ENCODE measurements at places on chromosomes 13 and 19. TPM values are rescaled to one million over a fixed set of nuclear protein-coding genes. Genes with fewer than 3 reads are reported as not detected.

GRCh38 chr13:49258089-49258796 lies 10.5 kb downstream of the CDADC1 start:
- H3K27me3 ChIP-seq: no peaks in the 10 kb centered on the region
- peak overlapping the region; percentile 47 for H3K4me3 ChIP-seq
- peaks cover 78% of the 10 kb centered on the region for H3K36me3 ChIP-seq
- DNase-seq: no peak
- H3K4me1 ChIP-seq: no peaks in the 10 kb centered on the region

GRCh38 chr19:18449552-18449951 lies 11.6 kb upstream of the ISYNA1 start:
- no peaks in the 10 kb centered on the region for H3K27me3 ChIP-seq
- DNase-seq: no peak
- H3K36me3 ChIP-seq: peaks cover 9% of the 10 kb centered on the region
- H3K27ac ChIP-seq: no peak overlapping the region

GRCh38 chr19:45729800-45730290 lies 851 bp downstream of the FBXO46 start:
- no peak for DNase-seq
- no peak overlapping the region for H3K27ac ChIP-seq
- H3K36me3 ChIP-seq: no peaks in the 10 kb centered on the region

DNA sequence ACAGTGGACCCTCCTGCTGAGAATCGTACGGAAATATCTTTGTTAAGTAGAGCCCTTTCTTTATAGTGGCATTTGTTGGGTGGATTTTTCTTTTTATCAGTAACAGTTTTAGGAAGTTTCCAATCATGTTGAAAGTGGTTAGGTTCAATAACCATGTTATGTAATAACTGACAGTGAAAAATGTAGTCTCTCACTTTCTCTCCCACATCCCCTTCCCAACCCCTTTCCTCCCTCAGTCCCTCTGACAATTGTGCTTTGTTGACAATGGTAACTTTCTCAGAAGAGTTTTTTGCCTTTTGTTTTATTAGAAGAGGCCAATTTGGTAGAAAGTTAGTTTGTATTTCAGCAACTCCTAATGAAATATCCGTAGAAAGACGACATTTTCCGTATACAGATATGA lies 77.8 kb upstream of the SLAIN1 start:
- no peaks in the 10 kb centered on the region for H3K27me3 ChIP-seq
- H3K4me1 ChIP-seq: no peaks in the 10 kb centered on the region
- no peak overlapping the region for H3K4me3 ChIP-seq
- no peaks in the 10 kb centered on the region for H3K36me3 ChIP-seq
- H3K27ac ChIP-seq: no peak overlapping the region

DNA sequence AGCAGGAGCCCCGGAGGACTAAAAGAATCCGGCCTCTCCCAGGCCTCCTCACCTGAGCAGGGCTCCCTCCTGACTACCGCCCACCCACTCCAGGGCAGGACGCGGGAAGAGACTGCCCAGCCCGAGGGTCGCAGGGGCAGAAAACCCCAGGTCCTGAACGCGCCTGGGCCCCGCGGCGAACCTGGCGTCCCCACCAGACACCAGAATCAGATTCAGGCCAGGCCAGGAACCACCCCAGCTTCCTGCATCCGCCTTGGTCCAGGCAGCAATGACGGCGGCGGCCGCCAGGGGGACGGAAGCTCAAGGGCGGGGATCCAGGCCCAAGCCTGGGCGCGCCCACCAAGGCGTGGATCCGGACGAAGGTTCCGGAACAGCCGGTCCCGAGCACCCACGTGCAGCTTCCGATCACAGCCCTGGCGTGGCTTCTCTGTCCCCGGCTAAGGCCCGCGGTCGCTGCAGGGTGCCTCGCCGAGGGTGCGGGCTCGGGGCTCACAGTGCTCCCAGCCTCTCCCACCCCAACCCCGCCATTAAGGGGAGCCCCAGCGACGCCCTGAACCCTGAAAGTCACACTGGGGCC lies 3.6 kb downstream of the LGALS7 start:
- no peak overlapping the region for H3K27ac ChIP-seq
- no peaks in the 10 kb centered on the region for H3K4me1 ChIP-seq
- no peaks in the 10 kb centered on the region for H3K27me3 ChIP-seq

GRCh38 chr13:89307278-89307677 lies 1636.1 kb downstream of the SLITRK5 start:
- H3K36me3 ChIP-seq: no peaks in the 10 kb centered on the region
- DNase-seq: no peak
- H3K27me3 ChIP-seq: no peaks in the 10 kb centered on the region
- no peaks in the 10 kb centered on the region for H3K4me1 ChIP-seq
- no peak overlapping the region for H3K27ac ChIP-seq

GRCh38 chr13:23598369-23598768 lies 28.2 kb downstream of the TNFRSF19 start:
- H3K4me1 ChIP-seq: no peaks in the 10 kb centered on the region
- DNase-seq: no peak
- H3K4me3 ChIP-seq: no peak overlapping the region
- H3K36me3 ChIP-seq: no peaks in the 10 kb centered on the region

DNA sequence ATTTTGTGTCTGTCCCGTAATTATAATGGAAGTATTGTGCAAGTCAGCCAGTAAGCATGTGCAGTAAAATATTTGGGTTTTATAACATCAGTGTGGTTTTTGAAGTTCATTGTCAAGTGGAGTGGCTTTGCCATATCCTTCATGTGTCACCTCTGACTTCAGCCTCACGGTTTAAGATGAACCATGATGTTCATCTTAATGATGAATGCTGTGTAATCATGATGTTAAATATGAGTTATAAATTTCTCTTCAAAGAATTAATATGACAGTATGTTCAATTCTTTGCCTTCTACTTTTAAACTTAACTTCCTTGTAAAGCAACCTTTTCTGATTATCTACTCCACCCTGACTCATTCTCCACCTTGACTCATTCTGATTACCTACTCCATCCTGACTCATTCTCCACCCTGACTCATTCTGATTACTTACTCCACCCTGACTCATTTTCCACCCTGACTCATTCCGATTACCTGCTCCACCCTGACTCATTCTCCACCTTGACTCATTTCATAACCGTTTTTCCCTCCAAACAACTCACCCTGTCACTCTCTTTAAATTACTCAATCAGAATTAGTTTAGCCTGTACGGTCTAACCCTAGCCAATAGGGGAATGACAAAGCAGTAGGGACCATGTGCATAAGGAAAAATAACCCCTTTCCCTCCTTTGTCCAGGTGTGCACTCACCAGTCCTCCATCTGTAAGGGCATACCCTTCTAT lies 50.3 kb upstream of the ANKRD10 start:
- H3K4me3 ChIP-seq: no peak overlapping the region
- H3K36me3 ChIP-seq: no peaks in the 10 kb centered on the region
- no peak for DNase-seq

GRCh38 chr13:53112522-53112921 lies 83.9 kb downstream of the OLFM4 start:
- no peaks in the 10 kb centered on the region for H3K4me1 ChIP-seq
- no peak for DNase-seq
- H3K27ac ChIP-seq: no peak overlapping the region
- H3K27me3 ChIP-seq: no peaks in the 10 kb centered on the region

DNA sequence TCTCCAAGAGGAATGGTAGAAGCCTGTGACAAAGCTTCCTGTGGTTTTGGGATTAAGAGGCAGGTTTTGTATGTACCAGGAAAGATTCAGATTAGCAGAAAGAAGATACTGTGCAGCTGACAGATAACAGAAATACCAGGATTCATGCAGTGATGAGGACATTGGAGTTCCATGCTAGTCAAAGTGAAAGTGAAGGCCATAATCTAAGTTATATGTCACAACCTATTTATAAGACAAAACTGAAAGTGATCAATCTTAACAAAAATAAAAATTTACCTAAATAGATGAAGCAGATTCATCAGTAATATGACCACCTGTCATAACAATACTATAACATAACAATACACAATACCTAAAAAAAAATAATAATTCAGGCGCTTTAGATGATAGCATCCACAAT lies 1305.2 kb upstream of the PCDH9 start:
- no peak for DNase-seq
- no peak overlapping the region for H3K4me3 ChIP-seq
- H3K36me3 ChIP-seq: no peaks in the 10 kb centered on the region

DNA sequence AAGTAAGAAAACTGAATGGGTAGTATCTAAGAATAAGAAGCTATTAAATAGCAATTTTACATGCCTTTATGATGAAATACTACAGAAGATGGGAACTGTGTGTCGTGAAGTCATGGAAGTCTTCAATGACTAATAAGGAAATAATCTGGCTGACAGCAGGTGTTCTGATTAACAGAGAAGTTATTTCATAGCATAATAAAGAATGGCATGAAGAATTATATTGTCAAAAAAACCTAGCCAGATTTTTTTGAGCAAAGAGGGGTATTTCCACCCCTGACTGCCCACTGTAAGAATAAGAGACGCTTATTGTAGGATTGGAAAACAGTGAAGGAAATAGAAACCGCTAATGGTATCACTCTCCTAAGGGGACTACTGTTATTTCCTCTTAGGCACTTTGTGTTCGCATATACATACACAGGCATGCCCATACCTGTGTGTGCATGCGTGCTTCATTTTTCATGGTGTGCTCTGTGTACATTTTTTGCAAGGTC lies 318.8 kb downstream of the SHISA2 start:
- H3K27ac ChIP-seq: no peak overlapping the region
- H3K27me3 ChIP-seq: no peaks in the 10 kb centered on the region
- no peaks in the 10 kb centered on the region for H3K4me1 ChIP-seq
- DNase-seq: no peak
- H3K36me3 ChIP-seq: no peaks in the 10 kb centered on the region

DNA sequence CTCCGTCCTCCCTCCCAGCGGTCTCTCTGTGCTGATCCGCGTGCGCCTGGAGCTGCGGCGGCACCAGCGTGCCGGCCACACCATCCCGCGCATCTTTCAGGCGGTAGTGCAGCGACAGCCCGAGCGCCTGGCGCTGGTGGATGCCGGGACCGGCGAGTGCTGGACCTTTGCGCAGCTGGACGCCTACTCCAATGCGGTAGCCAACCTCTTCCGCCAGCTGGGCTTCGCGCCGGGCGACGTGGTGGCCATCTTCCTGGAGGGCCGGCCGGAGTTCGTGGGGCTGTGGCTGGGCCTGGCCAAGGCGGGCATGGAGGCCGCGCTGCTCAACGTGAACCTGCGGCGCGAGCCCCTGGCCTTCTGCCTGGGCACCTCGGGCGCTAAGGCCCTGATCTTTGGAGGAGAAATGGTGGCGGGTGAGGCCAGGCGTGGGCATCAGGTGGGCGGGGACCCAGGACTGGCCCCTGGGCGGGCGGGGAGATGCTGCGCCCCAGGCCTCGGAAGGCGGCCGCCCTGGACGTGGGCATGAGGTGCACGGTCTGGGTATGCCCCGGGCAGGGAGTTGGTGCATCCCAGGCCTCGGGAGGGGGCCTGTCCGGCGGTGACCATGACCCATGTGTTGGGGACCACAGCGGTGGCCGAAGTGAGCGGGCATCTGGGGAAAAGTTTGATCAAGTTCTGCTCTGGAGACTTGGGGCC lies 16.4 kb downstream of the SLC27A1 start:
- H3K4me1 ChIP-seq: peaks cover 4% of the 10 kb centered on the region
- no peak overlapping the region for H3K4me3 ChIP-seq
- no peaks in the 10 kb centered on the region for H3K27me3 ChIP-seq
- no peak overlapping the region for H3K27ac ChIP-seq

DNA sequence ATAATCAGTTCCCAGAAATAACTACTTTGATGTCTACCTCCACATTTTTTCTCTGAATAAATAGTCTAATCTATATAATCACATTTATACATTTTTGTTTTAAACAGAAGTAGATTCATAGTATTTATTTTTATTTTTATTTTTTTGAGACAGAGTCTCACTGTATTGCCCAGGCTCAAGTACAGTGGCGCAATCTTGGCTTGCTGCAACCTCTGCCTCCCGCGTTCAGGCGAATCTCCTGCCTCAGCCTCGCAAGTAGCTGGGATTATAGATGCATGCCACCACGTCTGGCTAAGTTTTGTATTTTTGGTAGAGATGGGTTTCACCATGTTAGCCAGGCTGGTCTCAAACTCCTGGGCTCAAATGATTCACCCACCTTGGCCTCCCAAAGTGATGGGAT lies 16.7 kb downstream of the TM9SF2 start:
- H3K4me3 ChIP-seq: no peak overlapping the region
- peaks cover 4% of the 10 kb centered on the region for H3K36me3 ChIP-seq
- peaks cover 8% of the 10 kb centered on the region for H3K4me1 ChIP-seq
- no peaks in the 10 kb centered on the region for H3K27me3 ChIP-seq
- DNase-seq: peak; percentile 26

GRCh38 chr19:49591731-49592485 lies 926 bp downstream of the PRR12 start:
- no peaks in the 10 kb centered on the region for H3K36me3 ChIP-seq
- H3K4me1 ChIP-seq: peaks cover 16% of the 10 kb centered on the region

- peaks cover 3% of the 10 kb centered on the region for H3K27me3 ChIP-seq
- no peaks in the 10 kb centered on the region for H3K4me1 ChIP-seq
- H3K27ac ChIP-seq: no peak overlapping the region
- no peaks in the 10 kb centered on the region for H3K36me3 ChIP-seq
Observed at GRCh38 chr19:31641591-31641990, 292.4 kb upstream of the TSHZ3 start.

DNA sequence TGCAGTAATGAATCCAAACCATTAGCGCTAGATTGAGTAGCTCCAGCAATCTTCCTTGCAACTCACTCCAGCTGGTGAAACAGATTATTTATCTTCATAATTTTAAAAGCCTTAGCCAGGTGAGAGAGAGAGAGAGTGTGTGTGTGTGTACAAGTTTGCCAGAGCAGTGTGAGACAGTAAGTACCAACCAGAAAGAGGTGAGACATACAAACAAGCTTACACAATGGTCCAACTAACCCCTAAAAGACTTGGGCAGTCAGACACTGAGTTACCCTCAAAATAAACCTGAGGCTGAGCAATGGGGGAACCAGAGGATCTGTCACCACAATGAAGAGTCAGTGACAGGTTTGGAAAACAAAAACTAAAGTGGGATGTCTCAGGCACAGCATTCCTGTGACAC lies 8.1 kb upstream of the THSD1 start:
- H3K27ac ChIP-seq: no peak overlapping the region
- no peaks in the 10 kb centered on the region for H3K27me3 ChIP-seq
- peaks cover 84% of the 10 kb centered on the region for H3K36me3 ChIP-seq
- H3K4me1 ChIP-seq: no peaks in the 10 kb centered on the region
- no peak overlapping the region for H3K4me3 ChIP-seq

DNA sequence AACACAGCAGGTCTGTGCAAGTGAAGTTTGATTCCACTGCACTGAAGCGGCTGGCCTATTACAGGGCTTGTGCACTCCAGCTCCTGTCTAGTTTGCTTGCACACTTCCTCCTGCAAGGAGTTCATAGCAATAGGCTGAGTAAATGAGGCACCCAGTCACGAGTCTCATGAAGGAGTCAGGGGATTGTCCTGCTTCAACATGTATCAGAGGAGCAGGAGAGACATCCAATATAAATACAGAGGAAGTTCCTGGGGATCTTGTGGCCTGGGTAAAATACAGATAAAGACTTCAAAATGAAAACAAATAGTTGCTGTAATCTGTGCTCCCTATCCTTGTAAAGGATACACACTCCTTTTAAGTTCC lies 259.9 kb downstream of the SLITRK1 start:
- no peak for DNase-seq
- H3K4me1 ChIP-seq: no peaks in the 10 kb centered on the region
- H3K27ac ChIP-seq: no peak overlapping the region

FUT2 gene
- total RNA-seq: not detected

CDADC1 gene
- total RNA-seq: 3.3 TPM

TDRD12 gene
- total RNA-seq: 0.21 TPM

CYP4F3 gene
- total RNA-seq: 0.37 TPM

INSL3 gene
- not detected for total RNA-seq
